Activated T-cell treated with anti-CD3 and anti-CD28 coated beads for 24 hours (primary cell): ENCODE measurements at places on chromosomes 6 and 20.

DNA sequence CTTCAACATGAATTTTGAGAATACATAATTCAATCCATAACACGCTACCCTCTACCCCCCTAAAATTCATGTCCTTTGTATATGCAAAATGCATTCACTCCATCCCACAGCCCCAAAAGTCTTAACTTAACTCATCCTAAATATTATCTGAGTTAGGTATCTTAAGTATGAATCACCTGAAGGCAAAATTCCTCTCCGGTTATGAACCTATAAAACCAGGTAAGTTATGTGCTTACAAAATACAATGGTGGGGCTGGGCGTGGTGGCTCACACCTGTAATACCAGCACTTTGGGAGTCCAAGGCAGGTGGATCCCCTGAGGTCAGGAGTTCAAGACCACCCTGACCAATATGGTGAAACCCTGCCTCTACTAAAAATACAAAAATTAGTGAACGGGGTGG, 23.5 kb upstream of the PRSS35 start:
- no peak for DNase-seq

GRCh38 chr6:150252714-150253444, 110.0 kb downstream of the PPP1R14C start:
- DNase-seq: no peak

- no peak for DNase-seq
Observed at GRCh38 chr6:42791706-42792320, 10.0 kb downstream of the BICRAL start.

- DNase-seq: no peak
Observed at GRCh38 chr20:61678437-61678836, 387.2 kb downstream of the TAF4 start.

DNA sequence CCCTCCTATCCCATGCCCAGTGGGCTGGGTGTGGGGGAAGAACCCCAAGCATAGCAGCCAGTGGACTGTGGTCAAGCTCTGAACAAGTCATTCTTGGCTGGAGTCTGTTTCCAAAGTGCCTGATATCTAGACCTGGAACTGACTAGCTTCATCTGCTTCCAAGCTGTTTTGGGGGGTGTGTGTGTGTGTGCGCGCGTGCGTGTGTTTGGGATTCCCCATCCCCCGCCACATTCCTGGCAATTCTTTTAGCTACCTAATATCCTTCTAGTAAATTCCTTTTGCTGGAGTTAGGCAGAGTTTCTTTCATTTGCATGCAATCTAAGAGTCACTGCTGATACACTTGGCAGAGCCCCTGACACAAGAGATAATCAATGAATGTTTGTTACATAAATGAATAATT, 7.8 kb downstream of the PAK5 start:
- DNase-seq: no peak

DNA sequence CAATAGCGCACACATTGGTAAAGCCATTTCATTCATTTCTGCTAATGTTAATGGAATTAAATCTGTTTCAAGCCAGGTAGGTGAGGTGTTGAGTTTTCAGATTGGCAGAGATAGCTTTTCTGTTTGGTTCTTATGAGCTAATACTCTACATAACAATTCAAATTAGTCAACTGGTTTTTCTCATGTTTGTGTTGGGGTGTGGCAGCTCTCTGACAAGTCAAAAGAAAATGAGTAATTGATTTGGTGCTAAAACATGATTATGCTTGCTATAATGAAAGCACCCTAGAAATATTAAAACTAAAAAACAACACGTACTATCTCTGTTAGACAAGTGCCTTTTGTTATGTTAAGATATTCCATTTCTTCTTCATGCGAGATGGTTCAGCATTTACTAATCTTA, 13.6 kb downstream of the PPP1R14C start:
- no peak for DNase-seq

DNA sequence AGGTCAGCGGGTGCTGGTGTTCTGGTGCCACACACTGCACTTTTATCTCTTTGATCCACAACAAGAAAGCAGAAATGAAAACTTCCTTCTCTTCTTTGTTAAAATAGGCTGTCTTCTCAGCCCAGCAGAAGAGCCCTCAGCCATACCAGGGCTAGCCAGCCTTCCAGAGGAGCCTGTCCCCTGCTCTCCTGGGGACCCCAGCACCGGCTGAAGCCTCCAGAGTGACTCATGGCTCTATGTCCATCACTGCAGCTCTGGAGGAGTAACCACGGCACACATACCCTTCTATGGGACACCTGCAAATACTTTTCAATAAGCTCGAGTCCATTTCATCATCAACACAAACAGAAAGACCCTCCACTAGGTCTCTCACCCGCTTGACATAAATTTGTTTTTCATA, 135.6 kb upstream of the CST7 start:
- DNase-seq: no peak

DNA sequence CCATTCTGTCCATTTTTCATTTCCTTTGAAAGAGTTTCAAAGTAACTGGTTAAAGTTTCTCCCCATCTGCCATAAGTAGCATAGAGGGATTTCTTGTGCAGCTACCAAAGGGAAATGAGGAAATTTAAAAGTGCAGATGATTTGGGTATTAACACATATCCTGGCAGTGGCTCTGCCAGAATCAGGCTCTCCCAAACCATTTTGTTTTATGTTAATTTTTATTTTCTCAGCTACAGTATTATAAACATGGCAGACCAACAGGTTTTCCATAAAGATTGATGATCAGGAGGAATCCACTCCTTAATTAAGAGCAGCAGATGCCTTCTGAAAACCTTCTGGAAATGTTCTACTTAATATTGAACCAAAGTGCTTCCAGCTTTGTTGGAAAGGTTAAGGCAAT, 13.9 kb downstream of the PLCB4 start:
- no peak for DNase-seq

GRCh38 chr20:36479938-36480337, 61.4 kb upstream of the MYL9 start:
- DNase-seq: no peak

DNA sequence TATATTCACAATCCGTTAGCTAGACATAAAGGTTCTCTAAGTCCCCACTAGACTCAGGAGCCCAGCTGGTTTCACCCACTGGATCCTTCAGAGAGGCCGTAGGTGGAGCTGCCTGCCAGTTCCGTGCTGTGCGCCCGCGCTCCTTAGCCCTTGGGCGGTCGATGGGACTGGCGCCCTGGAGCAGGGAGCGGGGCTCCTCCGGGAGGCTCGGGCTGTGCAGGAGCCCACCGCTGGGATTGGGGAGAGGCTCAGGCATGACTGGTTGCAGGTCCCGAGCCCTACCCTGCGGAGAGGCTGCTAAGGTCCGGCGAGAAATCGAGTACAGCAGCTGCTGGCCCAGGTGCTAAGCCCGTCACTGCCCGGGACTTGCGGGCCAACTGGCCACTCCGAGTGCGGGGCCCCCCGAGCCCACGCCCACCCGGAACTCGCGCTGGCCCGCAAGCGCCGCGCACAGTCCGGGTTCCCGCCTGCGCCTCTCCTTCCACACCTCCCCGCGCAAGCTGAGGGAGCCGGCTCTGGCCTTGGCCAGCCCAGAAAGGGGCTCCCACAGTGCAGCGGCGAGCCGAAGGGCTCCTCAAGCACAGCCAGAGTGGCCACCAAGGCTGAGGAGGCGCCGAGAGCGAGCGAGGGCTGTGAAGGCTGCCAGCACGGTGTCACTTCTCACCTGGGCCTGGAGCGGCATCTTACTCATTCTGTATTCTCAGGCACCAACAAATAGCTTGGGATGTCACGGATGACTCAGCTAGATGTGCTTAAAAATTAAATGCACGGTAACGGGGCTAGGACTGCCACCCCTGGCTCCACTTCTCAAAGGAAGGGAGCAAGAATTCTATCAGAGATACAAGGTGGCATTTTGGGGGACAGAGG, 44.1 kb downstream of the IRF4 start:
- no peak for DNase-seq

DNA sequence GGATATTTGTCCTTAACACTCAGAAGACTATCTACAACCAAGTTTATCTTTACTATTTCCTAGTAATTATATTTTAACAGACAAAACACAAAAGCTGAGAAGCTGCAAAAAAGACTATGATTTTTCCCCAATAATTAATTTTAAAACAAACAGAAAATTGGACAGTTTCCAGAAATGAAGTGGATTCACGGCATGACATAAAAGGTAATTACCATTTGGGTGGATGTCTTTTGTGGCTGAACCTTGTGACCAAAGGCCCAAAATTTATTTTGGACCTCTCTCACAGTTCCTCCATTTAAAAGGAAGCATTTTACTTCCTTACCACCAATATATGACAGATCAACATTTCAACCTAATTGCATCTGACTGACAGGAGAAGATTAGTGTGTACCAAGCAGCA, 90.2 kb downstream of the GMDS start:
- DNase-seq: no peak

- no peak for DNase-seq
Observed at GRCh38 chr20:3156811-3157619, 2.6 kb downstream of the FASTKD5 start.

DNA sequence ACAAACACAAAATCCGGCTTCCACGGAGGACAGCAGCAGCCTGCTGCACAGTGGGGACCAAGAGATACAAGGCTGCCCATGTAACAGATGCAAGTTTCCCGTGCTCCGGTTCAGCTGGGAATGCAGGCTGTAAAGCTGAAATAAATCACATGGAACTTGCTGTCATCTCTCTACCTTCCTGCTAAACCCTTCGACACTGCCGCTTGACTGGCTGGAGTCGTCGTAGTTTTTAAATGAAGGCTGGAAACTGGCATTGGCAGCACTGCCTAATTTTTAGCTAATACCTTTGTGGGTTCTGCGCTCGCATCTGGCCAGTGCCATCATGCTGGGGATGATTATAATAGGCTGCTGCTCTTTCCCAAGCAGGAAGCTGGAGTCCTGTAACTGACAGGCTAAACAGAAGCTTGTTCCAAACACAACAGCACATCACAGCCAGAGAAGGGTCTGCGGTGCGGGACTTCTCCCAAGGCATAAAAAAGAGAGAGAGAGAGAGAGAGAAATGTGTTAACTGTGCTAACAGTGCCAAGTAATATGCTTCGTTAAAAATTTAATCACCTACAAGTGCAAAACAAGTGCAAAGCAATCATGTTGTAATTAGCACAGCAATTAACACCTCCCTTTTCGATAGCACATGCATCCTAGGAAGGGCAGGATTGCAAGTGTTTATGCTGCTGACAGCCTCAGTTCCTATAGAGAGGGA, 146.1 kb downstream of the TFAP2A start:
- DNase-seq: no peak

DNA sequence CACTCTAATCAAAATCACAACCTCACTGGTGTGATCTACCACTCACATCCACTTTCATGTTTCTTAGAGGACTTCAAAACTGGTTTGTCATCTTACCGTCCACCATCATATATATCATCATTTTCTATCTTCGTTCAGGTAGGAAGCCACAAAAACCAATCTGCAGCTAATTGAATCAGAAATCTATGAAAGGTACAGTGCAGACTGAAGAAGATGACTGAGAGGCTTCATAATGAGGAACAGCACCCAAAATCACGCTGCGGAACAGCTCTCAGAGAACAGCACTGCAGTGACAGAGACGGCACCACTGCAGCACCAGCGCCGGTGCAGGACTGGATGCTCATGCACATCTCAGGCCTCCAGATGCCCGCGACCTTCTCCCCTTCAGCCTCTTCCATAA, 13.0 kb downstream of the GMDS start:
- no peak for DNase-seq

- DNase-seq: no peak
Observed at GRCh38 chr20:51937779-51938178, 135.5 kb upstream of the SALL4 start.

DNA sequence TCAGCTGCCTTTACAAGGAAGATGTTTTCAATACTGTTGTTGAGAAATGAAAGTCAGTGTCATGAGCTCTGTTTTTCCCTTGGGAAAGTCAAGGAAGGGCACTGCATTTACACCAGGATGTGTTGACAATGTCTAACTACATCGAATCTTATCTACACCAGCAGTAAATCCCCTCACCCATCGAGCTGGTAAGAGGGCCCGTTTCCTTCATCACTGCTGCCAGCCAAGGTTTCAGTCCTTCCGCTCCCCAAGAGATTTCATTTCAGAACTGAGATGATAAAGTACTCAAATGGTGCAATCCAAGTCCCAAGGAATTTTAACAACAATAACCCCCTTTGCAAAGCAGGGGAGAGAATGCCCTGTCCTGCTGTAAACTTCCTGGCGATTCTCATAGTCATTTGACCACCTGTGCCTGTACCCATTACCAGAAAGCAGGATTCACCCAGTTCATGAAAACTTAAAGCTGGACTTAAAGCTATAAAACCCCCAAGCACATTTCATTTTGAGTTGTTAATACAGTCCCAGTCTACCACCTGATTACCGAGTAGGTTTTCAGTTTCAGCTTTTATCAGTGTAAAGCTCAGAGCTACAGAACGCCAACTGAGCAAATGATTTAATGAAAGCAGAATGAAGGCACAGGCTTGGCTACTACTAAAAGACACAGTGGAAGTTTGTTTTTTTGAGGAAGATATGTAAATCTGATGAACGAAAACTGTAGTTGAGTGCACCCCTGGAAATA, 122.5 kb upstream of the TAB2 start:
- DNase-seq: no peak

GRCh38 chr6:170200458-170200891, 90.4 kb downstream of the DLL1 start:
- DNase-seq: no peak

GRCh38 chr6:121439926-121440325, 4.5 kb downstream of the GJA1 start:
- DNase-seq: no peak

- DNase-seq: no peak
Observed at GRCh38 chr6:168708984-168709383, 268.0 kb downstream of the SMOC2 start.

- DNase-seq: no peak
Observed at GRCh38 chr6:121615493-121615892, 180.0 kb downstream of the GJA1 start.

DNA sequence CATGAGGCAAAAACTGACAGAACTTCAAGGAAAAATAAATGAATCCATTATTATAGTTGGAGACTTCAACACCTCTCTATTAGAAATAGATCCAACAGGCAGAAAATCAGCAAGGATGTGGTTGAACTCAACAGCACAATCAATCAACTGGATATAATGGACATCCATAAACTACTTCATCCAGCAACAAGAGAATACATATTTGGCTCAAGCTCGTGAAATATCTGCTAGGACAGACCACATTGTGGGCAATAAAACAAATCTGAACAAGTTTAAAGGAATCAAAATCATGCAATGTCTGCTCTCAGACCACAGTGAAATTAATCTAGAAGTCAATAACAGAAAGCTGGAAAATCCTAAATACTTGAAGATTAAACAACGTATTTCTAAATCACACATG, 362.6 kb downstream of the CD109 start:
- no peak for DNase-seq

GRCh38 chr20:51460569-51461265, 81.8 kb downstream of the NFATC2 start:
- no peak for DNase-seq

- DNase-seq: no peak
Observed at GRCh38 chr20:25207960-25208534, 12.5 kb downstream of the ENTPD6 start.

GRCh38 chr6:30727920-30728553, 7.9 kb downstream of the TUBB start:
- no peak for DNase-seq

GRCh38 chr20:58001381-58001780, 227.1 kb downstream of the ANKRD60 start:
- DNase-seq: no peak
